IPS DF 19.7 (cell line): ENCODE measurements at places on chromosomes 6 and 20.

DNA sequence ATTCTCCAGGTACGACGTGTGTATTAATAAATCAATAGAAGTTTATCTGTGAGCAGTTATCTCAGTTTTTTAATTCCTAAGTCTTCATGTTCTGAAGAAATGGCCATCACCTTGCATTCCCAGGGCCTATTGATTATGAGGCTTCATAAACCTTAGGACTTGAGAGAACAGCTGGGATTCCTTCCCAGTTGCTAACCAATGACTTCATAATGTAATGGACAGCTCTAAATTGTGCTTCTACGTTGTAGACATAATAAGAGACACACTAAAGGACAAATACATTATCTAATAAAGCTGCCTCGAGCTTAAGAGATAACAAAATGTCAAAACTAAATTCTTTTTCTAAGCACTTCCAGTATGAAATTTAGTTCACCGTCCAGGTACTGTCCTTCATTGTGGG is 30.6 kb downstream of the TSHZ2 start:
- DNase-seq: no peak

DNA sequence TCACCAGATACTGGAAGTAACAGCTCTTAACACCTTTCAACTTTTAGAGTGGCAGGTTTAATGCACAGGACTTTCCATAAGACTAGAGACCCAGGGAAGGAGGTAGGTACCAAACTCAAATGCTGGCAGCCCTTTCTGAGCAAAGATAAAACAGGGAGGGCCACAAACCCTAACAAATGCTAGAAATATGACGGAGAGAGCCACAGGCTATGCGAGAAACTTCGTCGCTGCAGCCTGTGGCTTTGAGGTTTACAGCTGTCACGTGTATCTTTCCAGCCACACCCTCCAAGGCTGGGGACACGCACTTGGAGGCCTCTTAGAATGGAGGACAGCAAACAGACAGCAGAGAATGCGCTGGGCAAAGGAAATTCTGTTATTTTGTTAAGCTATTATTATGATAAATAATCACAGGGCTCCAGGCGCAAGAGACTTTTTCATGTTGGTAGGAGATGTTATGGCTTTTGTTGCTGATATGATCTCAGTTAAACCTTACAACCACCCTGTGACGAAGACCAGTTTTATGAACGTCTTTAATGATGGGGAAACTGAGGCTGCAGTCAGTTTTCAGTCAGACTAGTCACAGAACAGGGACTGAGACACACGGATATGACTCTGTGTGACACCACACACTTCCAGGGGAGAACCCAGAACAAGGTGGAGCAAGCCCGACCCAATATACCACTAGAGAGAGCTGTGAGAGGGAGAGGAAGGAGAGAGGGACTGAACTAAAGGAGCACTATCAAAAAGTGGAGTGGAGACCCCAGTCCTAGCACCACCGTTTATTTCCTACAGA is 2.0 kb downstream of the TRAM2 start:
- DNase-seq: no peak

DNA sequence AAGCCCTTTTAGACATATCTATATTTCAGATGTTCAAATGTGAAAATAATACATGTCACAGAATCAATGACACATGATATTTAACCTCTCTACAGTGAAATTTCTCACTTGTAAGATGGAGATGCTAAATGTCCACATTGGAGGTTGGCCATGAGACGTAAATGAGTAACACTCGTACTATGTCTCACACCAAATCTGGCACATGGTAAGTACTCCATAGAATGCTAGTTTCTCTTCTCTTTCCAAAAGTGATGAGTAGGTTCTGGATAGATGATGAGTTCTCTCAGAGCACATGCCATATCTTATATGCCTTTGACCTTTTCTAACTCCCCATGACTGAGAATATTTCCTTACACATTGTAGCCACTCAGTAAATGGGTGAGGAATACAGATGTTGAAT is 17.7 kb downstream of the GFOD1 start:
- no peak for DNase-seq

DNA sequence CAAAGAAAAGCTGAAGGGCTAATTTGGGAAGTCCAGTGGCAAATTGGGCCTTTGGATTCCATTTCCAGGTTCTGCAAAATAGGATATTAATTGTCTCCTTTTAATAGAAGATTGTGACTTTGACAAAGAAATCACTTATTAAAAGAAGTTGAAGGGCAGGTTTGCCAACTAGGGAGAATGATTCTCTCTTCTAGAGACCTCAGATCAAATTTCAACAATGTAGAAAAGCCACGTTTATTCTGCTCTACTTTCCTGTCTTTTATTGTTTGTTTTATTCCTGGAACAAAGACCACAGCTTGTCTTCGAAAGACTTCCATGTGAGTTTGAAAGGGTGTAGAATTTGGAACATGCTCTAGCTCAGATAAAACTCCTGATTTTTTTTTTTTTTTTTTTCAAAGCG is 65.5 kb upstream of the PRL start:
- DNase-seq: no peak

- DNase-seq: no peak
Measured at GRCh38 chr6:63066055-63066704, 145.1 kb upstream of the FKBP1C start.

DNA sequence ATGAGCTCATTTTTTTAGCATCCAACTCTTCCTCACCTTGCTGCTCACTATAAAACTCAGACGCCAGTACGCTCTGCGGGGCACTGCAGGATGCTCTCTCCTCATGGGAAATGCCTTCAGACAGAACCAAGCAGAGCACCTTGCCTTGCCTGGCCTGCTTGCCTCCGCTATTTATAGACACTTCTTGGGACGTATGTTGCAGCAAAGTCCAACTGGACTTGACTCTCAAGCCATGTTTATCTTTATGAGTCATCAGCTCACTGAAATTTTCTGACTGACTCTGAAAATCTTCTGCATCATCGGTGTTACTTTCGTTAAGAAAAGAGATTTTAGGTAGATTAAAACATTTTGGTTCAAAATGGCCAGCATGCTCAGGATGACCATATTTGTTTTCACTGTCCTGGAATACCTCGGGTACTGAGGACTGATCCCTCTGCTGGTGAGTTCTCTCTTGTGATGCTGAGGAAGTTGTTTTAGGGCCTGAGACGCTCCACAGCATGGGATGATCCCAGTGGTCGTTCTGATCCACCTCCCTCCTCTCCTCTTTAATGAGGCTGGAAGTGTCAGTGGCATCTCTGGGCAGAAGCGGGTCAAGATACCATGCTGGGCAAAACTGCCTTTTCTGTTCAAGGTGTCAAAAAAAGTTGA is 204.5 kb downstream of the KIF16B start:
- no peak for DNase-seq

DNA sequence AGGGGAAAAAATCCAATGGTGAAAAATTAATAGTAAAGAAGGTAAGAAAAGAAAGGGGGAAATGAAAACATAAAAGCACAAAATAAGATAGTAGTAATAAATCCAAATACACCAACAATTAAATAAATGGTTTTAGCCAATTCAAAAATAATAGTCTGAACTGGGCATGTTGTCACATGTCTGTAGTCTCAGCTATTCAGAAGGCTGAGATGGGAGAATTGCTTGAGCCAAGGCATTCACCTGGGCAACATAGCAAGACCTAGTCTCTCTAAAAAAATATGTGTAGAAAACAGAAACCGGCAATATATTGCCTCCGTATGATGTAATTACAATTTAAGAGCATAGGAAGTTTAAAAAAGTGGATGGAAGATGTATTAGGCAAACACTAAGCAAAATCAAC is 311.3 kb upstream of the FERMT1 start:
- no peak for DNase-seq

- DNase-seq: no peak
Measured at GRCh38 chr20:23193801-23194384, 107.8 kb upstream of the CD93 start.

- DNase-seq: no peak
Measured at GRCh38 chr6:15874821-15875220, 212.0 kb upstream of the DTNBP1 start.

DNA sequence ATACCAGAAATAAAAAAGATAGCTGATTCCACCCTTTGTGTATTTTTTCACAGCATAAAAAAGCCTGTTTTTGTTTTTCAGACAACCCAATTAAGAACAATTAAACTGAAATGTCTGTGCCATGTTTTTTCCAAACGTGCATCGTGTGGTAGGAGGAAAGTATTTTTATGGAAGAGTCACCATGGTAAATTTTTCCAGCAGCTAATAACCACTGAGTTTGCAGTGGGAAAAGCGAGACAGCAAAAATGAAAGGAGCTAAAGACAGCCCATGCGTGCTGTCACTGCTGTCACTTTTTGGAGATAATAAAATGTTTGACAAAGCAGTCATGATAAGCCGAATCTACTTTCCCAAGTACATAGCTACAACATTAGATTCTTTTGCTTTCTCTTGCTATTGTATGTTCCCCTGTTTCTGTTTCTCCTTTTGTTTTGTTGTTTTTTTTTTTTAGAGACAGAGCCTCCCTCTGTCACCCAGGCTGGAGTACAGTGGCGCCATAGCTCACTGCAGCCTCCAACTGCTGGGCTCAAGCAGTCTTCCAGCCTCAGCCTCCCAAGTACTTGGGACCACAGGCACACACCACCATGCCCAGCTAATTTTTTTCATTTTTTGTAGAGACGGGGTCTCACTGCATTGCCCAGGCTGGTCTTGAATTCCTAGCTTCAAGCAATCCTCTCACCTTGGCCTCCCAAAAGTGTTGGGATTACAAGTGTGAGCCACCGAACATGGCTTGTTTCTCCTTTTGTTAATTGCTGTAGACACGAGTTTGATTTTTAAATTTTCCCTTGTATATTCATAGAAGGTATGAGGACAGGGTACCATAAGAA is 261.3 kb downstream of the TMEM242 start:
- no peak for DNase-seq

DNA sequence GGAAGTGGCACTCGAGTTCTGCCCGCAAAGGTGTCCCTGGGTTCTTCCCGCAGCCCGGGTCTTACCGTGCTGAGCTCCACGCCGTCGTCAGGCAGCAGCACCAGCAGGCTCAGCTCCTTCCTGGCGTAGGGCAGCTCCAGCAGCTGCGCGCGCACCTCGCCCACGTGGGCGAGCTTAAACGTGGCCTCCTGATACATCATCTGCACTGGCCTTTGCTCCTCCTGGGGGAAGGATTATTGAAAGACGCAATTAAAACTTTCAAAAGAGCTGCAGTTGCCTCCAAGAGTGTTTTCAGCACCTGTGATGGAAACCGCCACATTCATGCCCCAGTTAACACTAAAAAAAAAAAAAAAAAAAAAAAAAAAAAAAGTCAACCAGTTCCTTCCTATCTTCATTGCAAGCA is 11.3 kb downstream of the SERPINB9 start:
- no peak for DNase-seq

GRCh38 chr6:119476024-119476423 is 126.5 kb upstream of the MAN1A1 start:
- no peak for DNase-seq

- DNase-seq: no peak
Measured at GRCh38 chr6:111764238-111765175, 108.7 kb downstream of the FYN start.

DNA sequence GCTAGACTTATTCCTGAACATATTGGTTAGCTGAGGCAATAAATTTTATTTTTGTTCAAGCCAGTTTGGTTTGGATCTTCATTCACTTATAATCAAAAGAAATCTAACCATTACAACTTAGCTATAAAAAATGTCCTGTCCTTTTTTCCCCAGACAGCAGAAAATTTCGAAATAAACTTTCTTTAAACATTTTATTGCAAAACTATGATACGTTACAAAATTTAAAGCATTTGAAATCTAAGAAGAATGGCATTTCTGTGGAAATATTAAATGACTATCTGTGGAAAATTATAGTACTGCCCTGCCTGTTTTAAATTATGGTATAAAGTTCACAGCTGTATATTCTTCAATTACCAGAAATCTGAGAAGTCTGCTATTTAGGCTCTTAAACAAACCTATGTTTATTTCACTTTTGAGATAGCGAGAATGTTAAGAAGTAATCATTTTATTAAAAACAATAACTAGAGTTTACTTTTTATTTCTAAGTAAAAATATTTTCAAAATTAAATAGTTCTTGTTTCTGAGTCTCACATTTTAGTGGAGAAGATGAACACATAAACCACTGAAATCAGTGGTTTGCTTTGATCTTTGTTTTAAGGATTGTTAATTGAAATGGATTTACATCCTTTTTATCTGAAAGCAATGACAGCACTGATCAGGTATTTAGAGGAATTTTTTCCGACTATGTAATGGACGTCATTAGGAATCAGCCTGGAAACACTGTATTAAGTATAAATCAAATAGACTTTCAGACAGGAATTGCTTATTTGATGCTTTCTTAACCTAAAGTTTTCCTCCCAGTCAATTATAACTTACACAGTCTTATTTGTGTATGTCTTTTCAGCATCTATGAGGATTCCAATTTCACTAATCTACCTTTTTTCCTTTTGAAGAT is 553.7 kb downstream of the COL12A1 start:
- no peak for DNase-seq

- DNase-seq: no peak
Measured at GRCh38 chr6:16712931-16713484, 48.3 kb downstream of the ATXN1 start.

- DNase-seq: no peak
Measured at GRCh38 chr6:149862922-149863697, 1.0 kb downstream of the LRP11 start.

GRCh38 chr6:112342511-112342910 is 4.6 kb upstream of the RFPL4B start:
- DNase-seq: no peak

- DNase-seq: no peak
Measured at GRCh38 chr20:24016607-24017457, 28.3 kb upstream of the GGTLC1 start.
